MCF 10A (cell line): ENCODE measurements at places on chromosomes 2 and 18. TPM values are rescaled to one million over a fixed set of nuclear protein-coding genes. Genes with fewer than 3 reads are reported as not detected.
A peak's percentile ranks its signal among the peaks of the same experiment; 100 is the strongest.

The SERPINB2 gene
- 0.47 and 0.82 TPM in 2 replicates for total RNA-seq

- peaks cover 40% of the 10 kb centered on the region for H3K36me3 ChIP-seq
- peak overlapping the region; percentile 73 for H3K27ac ChIP-seq
- peak; percentile 24 for DNase-seq
- H3K27me3 ChIP-seq: no peaks in the 10 kb centered on the region
- H3K4me1 ChIP-seq: peaks cover 10% of the 10 kb centered on the region
These were observed 50.6 kb upstream of the ZFP36L2 start for GRCh38 chr2:43276962-43277391.

DNA sequence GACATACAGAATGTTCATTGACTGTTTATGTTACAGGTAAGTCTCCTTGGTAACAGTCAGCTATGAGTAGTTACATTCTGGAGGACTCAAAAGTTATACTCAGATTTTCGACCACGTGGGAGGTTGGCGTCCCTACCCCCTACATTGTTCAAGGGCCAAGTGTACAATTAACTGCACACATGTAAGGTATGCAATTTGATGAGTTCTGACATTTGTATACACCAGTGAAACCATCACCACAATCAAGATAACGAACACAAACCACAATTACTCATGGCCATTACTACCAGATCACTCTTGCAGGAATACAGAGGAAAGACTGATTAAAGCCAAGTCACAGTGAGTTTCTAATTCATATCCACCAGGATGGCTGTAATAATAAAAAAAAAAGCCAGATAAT lies 39.6 kb upstream of the LDLRAD4 start:
- H3K27ac ChIP-seq: no peak overlapping the region
- no peaks in the 10 kb centered on the region for H3K4me1 ChIP-seq
- no peaks in the 10 kb centered on the region for H3K36me3 ChIP-seq
- H3K4me3 ChIP-seq: no peak overlapping the region
- DNase-seq: no peak

DNA sequence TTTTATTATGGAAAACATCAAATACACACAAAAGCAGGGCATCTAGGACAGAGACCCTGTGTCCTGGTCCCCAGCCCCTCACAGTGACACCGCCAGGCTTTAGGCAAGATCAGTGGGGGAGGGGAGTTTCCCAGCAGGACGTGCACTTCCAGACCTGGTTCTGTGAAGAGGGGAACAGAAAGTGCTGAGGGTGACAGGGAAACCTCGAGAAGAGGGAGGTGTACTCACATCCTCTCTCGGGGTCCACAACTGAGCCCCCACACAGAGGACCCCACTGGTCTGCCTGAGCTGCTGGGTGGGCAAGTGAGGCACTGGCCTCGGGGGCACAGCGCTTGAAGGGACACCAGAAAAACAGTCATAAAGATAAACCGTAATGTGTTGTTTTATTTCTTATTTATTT lies 4.4 kb upstream of the GPR35 start:
- H3K36me3 ChIP-seq: no peaks in the 10 kb centered on the region
- no peaks in the 10 kb centered on the region for H3K27me3 ChIP-seq
- no peak overlapping the region for H3K27ac ChIP-seq
- no peak for DNase-seq
- H3K4me1 ChIP-seq: no peaks in the 10 kb centered on the region
- no peak overlapping the region for H3K4me3 ChIP-seq

The GLI2 gene
- total RNA-seq: 0.61 and 0.74 TPM in 2 replicates

- H3K4me3 ChIP-seq: no peak overlapping the region
- H3K27ac ChIP-seq: no peak overlapping the region
- H3K4me1 ChIP-seq: no peaks in the 10 kb centered on the region
- H3K27me3 ChIP-seq: peaks cover 12% of the 10 kb centered on the region
- DNase-seq: no peak
These were observed 357.2 kb upstream of the MYT1L start for GRCh38 chr2:2688254-2688653.

GRCh38 chr2:26616706-26617587 lies 24.2 kb downstream of the CIB4 start:
- H3K36me3 ChIP-seq: no peaks in the 10 kb centered on the region
- no peak overlapping the region for H3K4me3 ChIP-seq
- H3K27me3 ChIP-seq: peaks cover 48% of the 10 kb centered on the region
- no peak for DNase-seq
- no peaks in the 10 kb centered on the region for H3K4me1 ChIP-seq

DNA sequence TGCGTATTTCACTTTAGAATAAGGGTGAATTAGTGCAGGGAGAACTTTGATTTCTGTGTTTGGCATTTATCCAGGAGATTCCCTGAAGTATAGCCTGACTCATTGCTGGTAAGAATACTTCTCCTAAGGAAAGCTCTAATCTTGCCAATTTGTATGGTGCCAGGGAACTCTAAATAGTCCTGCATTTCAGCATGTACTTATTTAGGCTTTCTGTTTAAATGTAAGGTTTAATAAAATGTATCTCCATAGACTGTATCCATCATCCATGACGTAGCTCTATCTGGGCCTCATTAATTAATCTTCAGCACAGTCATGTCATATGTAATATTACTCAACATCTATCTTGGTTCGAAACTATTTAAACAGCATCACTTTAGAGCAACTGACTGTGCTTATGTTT lies 127.7 kb downstream of the DOK6 start:
- H3K27me3 ChIP-seq: peaks cover 11% of the 10 kb centered on the region
- DNase-seq: peak; percentile 31
- H3K4me1 ChIP-seq: peaks cover 6% of the 10 kb centered on the region
- H3K36me3 ChIP-seq: no peaks in the 10 kb centered on the region
- no peak overlapping the region for H3K4me3 ChIP-seq
- H3K27ac ChIP-seq: no peak overlapping the region

GRCh38 chr2:113185664-113186432 lies 12.1 kb downstream of the PSD4 start:
- peak; percentile 14 for DNase-seq
- peaks cover 6% of the 10 kb centered on the region for H3K36me3 ChIP-seq
- no peak overlapping the region for H3K4me3 ChIP-seq
- no peaks in the 10 kb centered on the region for H3K27me3 ChIP-seq

- DNase-seq: no peak
- no peaks in the 10 kb centered on the region for H3K36me3 ChIP-seq
- no peak overlapping the region for H3K4me3 ChIP-seq
- peaks cover 6% of the 10 kb centered on the region for H3K4me1 ChIP-seq
- no peak overlapping the region for H3K27ac ChIP-seq
These were observed 5.9 kb upstream of the SCYGR2 start for GRCh38 chr2:227592694-227593387.

The TUBB8B gene
- not detected in 2 replicates for total RNA-seq

- H3K27ac ChIP-seq: no peak overlapping the region
- no peaks in the 10 kb centered on the region for H3K36me3 ChIP-seq
- no peaks in the 10 kb centered on the region for H3K4me1 ChIP-seq
These were observed 106.7 kb downstream of the DYSF start for GRCh38 chr2:71559828-71560637.

- H3K4me3 ChIP-seq: no peak overlapping the region
- no peaks in the 10 kb centered on the region for H3K36me3 ChIP-seq
- no peak overlapping the region for H3K27ac ChIP-seq
These were observed 358.2 kb upstream of the MYT1L start for GRCh38 chr2:2689306-2689705.

The IL36A gene
- total RNA-seq: not detected in 2 replicates

The ECEL1 gene
- total RNA-seq: not detected in 2 replicates

The SKOR2 gene
- not detected in 2 replicates for total RNA-seq

DNA sequence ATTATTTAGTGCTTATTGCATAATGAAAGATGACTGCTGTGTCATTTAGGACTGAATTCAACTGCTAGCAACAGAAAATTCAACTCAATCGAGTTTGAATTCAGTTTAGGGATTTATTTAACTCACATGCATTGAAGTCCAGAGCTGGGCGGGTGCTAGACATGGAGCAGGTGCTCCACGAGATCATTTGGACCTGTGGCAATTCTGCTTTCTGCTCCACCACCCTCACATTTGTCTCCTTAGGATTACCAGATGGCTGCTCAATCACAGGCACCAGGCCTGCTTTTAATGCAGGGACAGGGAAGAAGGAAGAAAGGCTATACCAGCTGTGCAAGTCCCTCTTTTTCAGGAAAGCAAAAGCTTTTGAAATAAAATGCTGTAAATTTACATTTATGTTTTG lies 572.9 kb upstream of the SLC8A1 start:
- H3K27ac ChIP-seq: no peak overlapping the region
- DNase-seq: no peak
- H3K4me3 ChIP-seq: no peak overlapping the region
- H3K36me3 ChIP-seq: no peaks in the 10 kb centered on the region

The STAT4 gene
- total RNA-seq: 0.83 and 1.4 TPM in 2 replicates

DNA sequence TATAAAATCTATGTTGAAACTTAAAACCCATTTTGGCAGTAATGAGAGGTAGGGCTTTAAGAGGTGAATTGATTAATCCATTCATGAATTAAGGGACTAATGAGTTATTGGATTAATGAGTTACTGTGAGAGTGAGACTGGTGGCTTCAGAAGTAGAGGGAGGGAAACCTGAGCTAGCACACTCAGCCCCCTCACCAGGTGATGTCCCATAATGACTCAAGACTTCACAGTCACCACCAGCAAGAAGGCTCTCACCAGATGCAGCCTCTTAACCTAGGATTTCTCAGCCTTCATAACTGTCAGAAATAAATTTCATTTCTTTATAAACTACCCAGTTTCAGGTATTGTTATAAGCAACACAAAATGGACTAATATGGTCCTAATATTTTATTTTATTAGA lies 621.7 kb upstream of the ACVR2A start:
- no peak for DNase-seq
- no peak overlapping the region for H3K27ac ChIP-seq
- no peaks in the 10 kb centered on the region for H3K36me3 ChIP-seq
- H3K4me3 ChIP-seq: no peak overlapping the region
- no peaks in the 10 kb centered on the region for H3K27me3 ChIP-seq

DNA sequence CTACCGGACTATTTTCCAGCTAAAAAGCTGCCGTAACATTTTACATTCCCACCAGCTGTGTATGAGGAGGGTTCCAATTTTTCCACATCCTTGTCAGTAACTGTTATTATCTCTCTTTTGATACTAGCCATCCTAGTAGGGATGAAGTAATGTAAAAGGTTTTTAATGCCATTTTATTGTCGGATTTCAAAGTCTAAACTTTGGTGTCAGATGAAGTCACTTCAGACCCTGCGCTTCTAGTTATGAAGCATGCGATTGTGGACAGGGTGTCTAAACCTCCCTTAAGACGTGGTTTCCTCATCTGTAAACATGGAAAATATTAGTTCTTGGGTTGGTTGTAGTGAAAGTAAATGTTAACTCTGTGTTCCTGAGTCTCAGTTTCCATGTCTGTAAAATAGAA lies 4.7 kb downstream of the DGKD start:
- H3K27me3 ChIP-seq: no peaks in the 10 kb centered on the region
- peaks cover 28% of the 10 kb centered on the region for H3K4me1 ChIP-seq
- H3K27ac ChIP-seq: no peak overlapping the region
- peaks cover 18% of the 10 kb centered on the region for H3K36me3 ChIP-seq
- no peak for DNase-seq

The PCARE gene
- not detected in 2 replicates for total RNA-seq

The PROC gene
- total RNA-seq: not detected in 2 replicates

The NEDD4L gene
- total RNA-seq: 75.1 and 108 TPM in 2 replicates
